ENCODE measurements at places on chromosomes 3 and 15.
A peak's percentile ranks its signal among the peaks of the same experiment; 100 is the strongest.

DNA sequence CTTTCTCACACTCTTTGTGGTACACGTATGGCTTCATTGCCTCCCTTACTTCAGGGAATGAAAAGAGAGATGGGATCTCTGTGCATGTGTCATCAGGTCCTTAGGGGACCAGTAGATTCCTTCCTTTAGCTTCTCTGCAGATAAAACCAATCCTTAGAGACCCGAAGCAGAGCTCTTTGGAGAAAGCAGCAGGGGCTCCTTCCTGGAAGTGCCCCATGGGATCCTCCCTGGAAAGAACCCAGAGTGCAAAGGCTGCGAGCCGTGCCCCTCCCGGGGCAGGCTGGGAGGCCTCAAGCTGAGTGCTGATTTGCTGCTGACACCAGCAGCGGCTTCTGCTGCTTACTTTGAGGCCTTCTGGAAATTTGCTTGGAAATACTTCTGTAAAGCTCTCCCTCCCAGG lies 328.6 kb upstream of the RGMA start:
- no peak for DNase-seq

DNA sequence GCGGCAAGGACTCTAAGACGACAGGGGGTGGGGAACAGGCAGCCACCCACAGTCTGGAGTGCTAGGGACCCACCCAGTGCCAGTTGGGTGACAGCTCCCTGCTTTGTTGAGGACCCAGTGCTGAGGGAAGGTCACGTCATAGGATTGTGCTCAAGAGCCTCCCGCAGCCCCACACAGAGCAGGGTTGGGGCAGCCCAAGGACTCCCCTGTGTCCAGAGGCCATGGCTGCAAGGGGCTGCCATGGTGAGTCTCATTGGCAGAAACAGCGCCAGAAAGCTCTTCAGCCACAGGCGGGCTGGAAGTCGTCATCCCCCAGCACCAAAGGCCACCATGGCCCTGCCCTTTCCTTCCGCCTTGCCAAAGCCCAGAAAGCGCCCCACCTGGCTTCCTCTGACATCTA lies 37.0 kb upstream of the PLXNA1 start:
- DNase-seq = no peak

DNA sequence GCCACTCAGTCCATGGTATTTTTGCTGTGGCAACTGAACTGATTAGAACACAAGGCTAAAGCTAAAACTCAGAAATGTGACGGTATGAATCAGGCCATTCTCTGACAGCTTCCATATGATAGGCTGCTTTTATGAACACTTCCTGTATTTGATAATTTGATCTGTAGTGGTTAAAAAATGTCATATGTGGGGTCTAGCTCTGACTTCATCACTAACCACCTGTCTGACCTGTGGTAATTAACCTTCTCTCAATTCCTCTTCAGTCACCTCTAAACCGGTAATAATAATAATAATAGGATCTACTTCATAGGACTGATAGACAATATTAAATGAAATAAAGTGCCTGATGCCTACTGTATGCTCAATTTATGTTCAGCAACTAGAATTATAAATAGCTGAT lies 223.2 kb downstream of the MBNL1 start:
- no peak for DNase-seq

DNA sequence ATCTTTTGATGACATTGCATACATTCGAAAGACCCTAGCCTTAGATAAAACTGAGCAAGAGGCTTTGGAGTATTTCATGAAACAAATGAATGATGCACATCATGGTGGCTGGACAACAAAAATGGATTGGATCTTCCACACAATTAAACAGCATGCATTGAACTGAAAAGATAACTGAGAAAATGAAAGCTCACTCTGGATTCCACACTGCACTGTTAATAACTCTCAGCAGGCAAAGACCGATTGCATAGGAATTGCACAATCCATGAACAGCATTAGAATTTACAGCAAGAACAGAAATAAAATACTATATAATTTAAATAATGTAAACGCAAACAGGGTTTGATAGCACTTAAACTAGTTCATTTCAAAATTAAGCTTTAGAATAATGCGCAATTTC lies 16.7 kb downstream of the KCNMB3 start:
- no peak for DNase-seq

- DNase-seq = no peak
Measured at GRCh38 chr15:98121536-98121935, 161.0 kb downstream of the ARRDC4 start.

- no peak for DNase-seq
Measured at GRCh38 chr3:170485696-170486095, 67.0 kb downstream of the CLDN11 start.

- no peak for DNase-seq
Measured at GRCh38 chr3:185724761-185725160, 100.1 kb downstream of the IGF2BP2 start.

DNA sequence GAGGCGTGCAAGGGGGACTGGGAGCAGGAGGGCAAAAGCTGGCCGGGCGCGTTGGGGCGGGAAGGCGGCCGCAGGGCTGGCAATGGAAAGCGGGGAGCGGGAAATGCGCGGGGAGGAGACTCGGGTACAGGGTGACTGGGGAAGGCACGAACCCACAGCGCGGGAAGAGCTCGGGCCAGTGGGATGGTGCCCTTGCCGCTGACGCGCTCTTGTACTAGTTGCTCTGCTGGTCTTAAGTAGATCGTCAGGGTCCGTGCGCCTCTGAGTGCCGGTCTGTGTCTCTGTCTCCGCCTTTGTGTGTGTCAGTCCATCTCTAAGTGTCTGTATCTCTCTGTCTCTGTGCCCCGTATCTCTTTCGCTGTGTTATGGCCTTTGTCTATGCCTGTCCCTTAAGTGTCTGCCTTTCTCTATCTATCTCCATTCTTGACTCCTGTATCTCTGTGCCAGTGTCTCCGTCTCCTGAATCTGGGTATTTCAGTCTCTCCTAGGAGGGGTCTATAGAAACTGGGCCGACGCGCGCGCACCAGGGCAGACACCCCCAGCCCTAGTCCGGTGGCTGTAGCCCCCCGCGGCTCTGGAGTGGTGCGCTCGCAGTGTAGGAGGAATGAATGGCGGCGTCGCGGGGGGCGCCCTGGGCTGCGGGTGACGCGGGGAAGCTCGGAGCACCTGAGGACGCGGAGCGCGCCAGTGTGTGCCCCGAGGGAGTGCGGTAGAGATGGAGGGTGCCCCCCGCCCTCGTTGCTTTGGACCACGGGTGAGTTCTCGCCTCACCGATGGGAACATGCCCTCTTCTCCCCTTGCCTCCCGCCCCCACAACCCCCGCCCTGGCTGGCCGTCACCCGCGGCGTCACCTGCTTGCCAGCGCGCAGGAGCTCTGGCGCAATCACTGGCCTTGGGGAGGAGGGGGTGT lies 756 bp upstream of the CAMK2N2 start:
- peak; percentile 98 for DNase-seq
